ENCODE measurements at places on chromosomes 12 and 14. TPM values are rescaled to one million over a fixed set of nuclear protein-coding genes. Genes with fewer than 3 reads are reported as not detected.

Gene SLC7A8
- 38.1 TPM for total RNA-seq

DNA sequence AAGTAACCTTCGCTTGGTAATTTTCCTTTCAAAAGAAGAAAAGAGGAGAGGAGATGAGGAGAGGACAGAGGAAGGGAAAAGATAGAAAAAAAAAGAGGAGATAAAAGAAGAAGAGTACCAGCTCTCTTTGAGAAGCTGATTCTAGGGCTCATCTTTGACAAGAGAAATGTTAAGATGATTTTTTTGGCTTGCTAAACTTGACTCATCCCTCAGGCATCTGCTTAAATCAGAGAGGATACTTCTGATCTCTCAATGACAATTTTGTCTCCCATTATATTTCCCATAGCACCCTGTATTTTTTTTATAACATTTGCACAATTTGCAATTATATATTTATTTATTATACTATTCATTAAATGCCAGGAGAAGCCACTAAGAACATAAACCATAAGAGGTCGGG lies 17.1 kb downstream of the SYT1 start:
- no peak overlapping the region for H3K27ac ChIP-seq
- no peaks in the 10 kb centered on the region for H3K27me3 ChIP-seq
- H3K36me3 ChIP-seq = no peaks in the 10 kb centered on the region
- no peaks in the 10 kb centered on the region for H3K4me1 ChIP-seq
- no peak for DNase-seq

Gene TAS2R8
- not detected for total RNA-seq

DNA sequence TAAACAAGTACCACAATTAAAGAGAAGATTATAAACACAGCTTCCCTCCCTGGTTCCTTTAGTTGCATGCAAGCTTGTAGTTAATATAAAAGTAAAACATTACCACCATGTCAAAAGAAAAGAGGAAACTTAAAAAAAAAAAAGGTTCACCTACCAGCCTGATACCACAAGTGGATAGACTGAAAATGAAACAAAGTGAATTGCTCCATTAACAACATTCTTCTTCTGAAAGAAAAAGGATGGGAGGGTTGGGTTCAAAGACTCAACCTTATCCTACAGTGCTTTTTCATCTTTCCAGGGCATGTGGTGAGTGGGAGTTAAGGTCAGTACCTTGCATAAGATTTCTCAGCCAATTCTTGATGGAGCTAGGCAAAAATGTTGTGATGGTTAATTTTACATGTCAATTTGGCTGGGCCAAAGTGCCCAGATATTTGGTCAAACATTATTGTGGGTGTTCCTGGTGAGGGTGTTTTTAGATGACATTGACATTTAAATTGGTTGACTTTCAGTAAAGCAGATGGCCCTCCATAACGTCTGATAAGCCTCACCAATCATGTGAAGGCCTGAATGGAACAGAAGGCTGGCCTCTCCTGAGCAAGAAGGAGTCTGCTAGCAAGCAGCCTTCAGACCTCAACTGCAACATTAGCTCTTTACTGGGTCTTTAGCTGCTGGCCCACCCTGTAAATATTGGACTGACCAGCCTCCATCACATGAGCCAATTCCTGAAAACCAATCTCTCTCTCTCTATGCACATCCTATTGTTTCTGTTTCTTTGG lies 28.8 kb downstream of the VCPKMT start:
- no peak overlapping the region for H3K27ac ChIP-seq
- no peak overlapping the region for H3K4me3 ChIP-seq
- H3K27me3 ChIP-seq = no peaks in the 10 kb centered on the region
- no peak for DNase-seq
- H3K36me3 ChIP-seq = no peaks in the 10 kb centered on the region

DNA sequence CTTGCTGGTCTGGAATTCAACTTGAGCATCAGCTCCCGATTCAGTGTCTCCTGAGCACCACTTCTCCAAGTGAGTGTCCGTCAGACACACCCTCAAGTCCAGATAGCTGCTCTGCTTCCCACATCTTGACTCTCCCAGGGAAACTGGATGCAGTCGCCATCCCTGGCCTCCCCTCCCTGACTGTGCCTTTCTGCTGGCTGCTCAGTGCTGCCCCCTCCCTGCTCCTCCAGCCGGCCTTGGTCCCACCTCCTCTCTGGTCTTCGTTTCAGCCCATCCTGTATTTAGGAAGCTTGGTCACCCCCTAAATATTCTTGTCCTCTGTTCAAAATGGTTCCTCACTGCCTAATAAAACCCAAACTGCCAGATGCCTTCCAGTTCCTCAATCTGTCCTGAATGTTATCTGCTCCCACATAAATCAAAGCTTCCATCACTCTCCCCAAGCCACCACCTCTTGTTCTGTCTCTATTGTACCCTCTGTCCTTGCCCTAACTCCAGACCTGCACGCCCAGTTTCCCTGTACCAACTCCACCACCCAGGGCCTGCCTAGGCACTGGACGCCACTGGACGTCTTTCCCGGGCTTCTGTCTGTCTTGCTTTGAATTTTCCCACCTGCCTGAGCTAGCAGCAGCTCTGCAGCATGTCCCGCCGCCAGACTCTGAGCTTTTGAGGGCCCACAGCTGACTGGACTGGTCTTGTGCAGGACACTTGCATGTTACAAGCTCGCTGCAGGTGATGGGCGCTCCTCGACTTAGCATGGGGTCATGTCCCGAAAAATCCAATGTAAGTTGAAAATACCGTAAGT lies 33.8 kb downstream of the CCDC92 start:
- H3K27me3 ChIP-seq = no peaks in the 10 kb centered on the region
- H3K4me3 ChIP-seq = no peak overlapping the region
- peaks cover 4% of the 10 kb centered on the region for H3K36me3 ChIP-seq
- no peak overlapping the region for H3K27ac ChIP-seq
- H3K4me1 ChIP-seq = no peaks in the 10 kb centered on the region

Gene LMO3
- 26.6 TPM for total RNA-seq

Gene KRT6C
- not detected for total RNA-seq

- H3K36me3 ChIP-seq = no peaks in the 10 kb centered on the region
- H3K4me3 ChIP-seq = no peak overlapping the region
- no peaks in the 10 kb centered on the region for H3K4me1 ChIP-seq
- DNase-seq = no peak
- no peaks in the 10 kb centered on the region for H3K27me3 ChIP-seq
Observed at GRCh38 chr12:69616025-69616424, 5.3 kb upstream of the LRRC10 start.

Gene C12orf56
- total RNA-seq = 11.6 TPM

Gene RNASE9
- not detected for total RNA-seq

GRCh38 chr12:3152892-3153291 lies 75.7 kb downstream of the TSPAN9 start:
- H3K36me3 ChIP-seq = no peaks in the 10 kb centered on the region
- H3K27me3 ChIP-seq = no peaks in the 10 kb centered on the region
- no peak overlapping the region for H3K27ac ChIP-seq
- H3K4me3 ChIP-seq = no peak overlapping the region
- H3K4me1 ChIP-seq = no peaks in the 10 kb centered on the region

Gene NFATC4
- total RNA-seq = 58.6 TPM

DNA sequence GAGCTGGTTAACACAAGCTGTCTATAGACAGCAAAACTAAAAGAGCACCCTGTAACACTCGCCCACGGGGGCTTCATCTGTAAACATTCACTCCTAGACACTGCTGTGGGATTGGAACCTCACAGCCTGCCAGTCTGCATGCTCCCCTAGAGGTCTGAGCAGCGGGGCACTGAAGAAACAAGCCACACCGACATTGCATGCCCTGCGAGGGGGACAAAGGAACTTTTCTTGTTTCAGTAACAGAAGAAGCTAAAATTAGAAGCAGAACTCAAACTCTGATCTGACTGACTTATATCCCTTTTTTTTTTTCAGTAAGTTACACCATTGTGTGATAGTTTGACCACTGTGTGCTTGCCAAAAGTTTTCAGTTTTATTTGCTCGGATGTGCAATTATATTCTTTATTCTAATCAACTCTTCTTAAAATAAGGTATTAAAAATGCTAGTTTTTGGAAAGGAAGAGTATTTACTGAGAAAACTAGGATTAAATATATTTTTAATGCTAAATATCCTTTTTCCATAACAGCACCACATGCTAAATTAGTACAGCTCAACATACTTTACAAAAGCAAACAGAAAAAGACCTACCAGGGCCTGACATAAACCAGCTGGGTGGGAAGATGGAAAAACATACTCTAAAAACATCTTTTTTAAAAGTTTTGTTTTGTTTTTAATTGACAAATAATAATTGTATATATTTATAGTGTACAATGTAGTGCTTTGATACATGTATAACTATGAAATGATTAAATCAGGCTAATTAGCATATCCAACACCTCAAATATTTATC lies 100.2 kb downstream of the EPS8 start:
- H3K4me3 ChIP-seq = peak overlapping the region; percentile 27
- no peaks in the 10 kb centered on the region for H3K27me3 ChIP-seq
- DNase-seq = no peak
- H3K27ac ChIP-seq = peak overlapping the region; percentile 88
- H3K36me3 ChIP-seq = no peaks in the 10 kb centered on the region

DNA sequence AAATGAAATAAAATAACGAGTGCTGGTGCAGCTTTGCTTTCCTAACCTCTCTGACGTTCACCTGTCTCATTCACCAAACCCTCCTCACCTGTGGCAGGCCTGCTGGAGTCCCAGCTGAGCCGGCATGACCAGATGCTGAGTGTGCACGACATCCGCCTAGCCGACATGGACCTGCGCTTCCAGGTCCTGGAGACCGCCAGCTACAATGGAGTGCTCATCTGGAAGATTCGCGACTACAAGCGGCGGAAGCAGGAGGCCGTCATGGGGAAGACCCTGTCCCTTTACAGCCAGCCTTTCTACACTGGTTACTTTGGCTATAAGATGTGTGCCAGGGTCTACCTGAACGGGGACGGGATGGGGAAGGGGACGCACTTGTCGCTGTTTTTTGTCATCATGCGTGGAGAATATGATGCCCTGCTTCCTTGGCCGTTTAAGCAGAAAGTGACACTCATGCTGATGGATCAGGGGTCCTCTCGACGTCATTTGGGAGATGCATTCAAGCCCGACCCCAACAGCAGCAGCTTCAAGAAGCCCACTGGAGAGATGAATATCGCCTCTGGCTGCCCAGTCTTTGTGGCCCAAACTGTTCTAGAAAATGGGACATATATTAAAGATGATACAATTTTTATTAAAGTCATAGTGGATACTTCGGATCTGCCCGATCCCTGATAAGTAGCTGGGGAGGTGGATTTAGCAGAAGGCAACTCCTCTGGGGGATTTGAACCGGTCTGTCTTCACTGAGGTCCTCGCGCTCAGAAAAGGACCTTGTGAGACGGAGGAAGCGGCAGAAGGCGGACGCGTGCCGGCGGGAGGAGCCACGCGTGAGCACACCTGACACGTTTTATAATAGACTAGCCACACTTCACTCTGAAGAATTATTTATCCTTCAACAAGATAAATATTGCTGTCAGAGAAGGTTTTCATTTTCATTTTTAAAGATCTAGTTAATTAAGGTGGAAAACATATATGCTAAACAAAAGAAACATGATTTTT lies 17.1 kb upstream of the AMN start:
- no peak overlapping the region for H3K27ac ChIP-seq
- DNase-seq = no peak
- no peaks in the 10 kb centered on the region for H3K27me3 ChIP-seq

- H3K27ac ChIP-seq = no peak overlapping the region
- H3K27me3 ChIP-seq = no peaks in the 10 kb centered on the region
- no peak overlapping the region for H3K4me3 ChIP-seq
- no peak for DNase-seq
- H3K36me3 ChIP-seq = no peaks in the 10 kb centered on the region
Observed at GRCh38 chr14:86997271-86997670, 995.7 kb downstream of the GALC start.

DNA sequence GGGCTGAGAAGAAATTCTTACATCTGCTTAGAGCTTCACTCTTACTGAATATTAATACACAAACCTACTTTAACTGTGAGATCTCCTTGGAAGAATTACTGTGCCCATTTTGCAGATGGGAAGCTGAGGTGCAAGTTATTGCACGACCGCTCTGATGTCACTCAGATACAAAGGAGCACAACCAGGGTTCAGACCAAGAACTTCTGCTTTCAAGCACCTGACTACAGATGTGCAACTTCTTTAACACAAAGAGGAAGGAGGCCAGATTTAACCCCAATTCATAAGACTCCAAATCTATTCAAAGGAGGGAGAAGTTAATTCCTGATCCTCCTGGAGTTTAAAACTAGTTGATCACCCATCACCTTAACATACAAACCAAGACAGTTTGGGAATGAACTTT lies 232.6 kb downstream of the VRK1 start:
- H3K36me3 ChIP-seq = no peaks in the 10 kb centered on the region
- H3K27me3 ChIP-seq = peaks cover 6% of the 10 kb centered on the region
- H3K4me3 ChIP-seq = no peak overlapping the region
- no peak overlapping the region for H3K27ac ChIP-seq
- DNase-seq = no peak
- no peaks in the 10 kb centered on the region for H3K4me1 ChIP-seq

Gene TOMM20L
- total RNA-seq = not detected

Gene TSHR
- total RNA-seq = not detected
